Renal cortex interstitium (tissue), 15 donors: ENCODE measurements at places on chromosomes 5 and 9. TPM values are rescaled to one million over a fixed set of nuclear protein-coding genes. Genes with fewer than 3 reads are reported as not detected.

DNA sequence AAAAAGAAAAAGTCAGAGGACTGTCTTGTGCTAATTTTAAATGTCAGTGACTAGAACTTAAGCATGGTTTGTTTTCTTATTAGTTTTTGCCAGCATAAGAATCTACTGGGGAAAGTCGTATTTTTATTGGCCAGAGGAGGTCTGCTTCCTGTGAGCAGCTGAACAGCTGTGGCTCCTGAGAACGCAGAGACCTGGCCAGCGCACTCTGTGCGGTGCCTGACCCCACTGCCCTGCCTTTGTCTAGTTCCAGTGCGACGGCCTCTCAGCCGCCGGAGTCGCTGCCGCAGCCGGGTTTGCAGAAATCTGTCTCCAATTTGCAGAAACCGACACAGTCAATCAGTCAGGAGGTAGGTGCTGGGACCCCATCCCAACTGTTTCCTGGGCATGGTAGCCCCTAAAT is 42.5 kb downstream of the PRRC2B start:
- no peak for DNase-seq

GRCh38 chr5:118378959-118379358 is 609.4 kb downstream of the DTWD2 start:
- no peak for DNase-seq

DNA sequence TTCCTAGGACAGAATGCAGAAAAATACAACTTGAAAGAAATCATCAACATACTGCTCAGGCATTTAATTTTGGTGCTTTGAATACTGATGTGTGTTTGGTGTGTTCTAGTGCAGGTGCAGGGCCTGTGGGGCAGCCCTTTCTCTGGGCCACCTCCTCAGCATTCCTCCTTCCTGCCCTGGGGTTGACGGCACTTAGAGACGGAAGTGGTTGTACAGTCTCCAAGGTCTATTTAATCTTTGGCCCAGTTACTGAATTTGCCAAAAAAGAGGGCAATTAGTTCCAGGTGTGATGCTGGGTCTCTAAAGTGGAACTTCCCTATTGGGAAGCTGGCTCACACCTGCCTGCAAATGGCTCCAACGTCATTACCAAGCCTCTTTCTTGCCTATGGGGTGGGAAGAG is 269.0 kb downstream of the SH3GL2 start:
- DNase-seq = no peak

The FOXD4L6 gene
- polyA plus RNA-seq = not detected

The MYOT gene
- 1.9 TPM for polyA plus RNA-seq

The CNTFR gene
- polyA plus RNA-seq = 29.9 TPM

The CCIN gene
- polyA plus RNA-seq = 0.27 TPM

The FREM1 gene
- 187 TPM for polyA plus RNA-seq

The DMRT3 gene
- polyA plus RNA-seq = 1.2 TPM

The ARHGEF28 gene
- polyA plus RNA-seq = 70.9 TPM

DNA sequence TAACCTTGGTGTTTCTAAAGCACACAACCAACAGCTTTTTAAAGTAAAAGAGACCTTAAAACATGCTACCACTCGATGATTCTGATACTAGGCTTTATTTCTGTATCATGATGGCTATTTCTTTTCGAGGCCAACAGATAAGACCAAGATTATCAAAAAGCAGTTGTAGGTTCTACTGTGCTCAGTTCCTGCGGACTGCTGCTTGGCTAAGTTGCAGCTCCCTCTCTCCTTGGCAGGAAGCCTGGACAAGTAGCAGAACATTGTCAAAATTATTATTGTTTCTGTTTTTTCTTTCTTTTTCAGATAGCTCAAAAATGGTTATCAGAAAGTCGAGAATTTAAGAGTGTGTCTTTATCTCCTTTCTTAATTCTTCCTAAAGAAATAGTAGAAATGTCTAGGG is 607.6 kb downstream of the PTPRD start:
- no peak for DNase-seq

- no peak for DNase-seq
These were observed 19.1 kb downstream of the OXCT1 start for GRCh38 chr5:41851116-41851515.
